Suppressor macrophage treated with lipopolysaccharide for 1 hour (primary cell): ENCODE measurements at places on chromosomes 11 and 22.

DNA sequence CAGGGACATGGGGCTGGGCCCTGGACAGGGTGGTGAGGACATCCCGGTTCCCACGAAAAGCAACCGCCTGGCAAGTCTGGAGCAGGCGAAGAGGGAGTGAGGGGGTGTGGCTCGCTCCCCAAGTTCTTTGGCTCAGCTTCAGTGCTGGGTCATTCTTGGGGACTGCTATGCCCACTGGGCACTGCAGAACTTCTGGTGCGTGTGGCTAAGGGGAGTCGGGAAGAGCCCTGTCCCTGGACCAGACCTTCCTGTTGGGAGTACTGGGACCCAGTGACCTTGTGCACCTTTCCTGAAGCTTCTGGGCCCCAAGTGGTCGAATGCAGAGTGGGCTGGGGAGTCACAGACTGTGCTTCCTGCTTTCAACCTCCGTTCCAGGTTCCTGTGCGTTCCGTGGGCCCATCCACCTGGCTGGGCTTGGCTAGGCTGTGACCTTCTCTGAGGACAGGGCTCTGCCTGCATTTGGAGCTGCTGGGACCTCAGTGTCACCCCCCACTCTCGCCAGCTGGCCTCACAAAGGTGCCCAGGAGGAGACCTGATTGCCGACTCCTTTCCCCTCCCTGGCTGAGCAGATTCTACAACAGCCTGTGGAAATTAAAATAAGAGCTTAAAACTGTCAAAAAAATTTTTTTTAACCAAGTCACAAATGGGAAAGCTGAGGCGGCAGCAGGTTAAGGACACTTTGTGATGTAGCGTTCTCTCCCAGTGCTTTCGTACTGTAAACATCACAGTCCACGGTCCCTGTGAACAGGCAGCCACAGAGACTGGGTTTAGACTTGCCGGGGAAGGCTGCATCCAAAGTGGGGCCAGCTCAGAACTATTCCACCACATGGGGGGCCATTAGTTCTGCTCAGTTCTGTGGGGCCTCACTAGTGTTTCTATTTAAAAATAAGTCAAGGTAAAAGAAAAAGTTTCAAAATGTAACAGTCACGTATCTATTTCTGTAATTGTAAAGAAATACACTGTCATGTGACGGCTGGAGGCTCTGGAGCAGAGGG, 63.8 kb upstream of the WNT7B start:
- no peak for DNase-seq

- DNase-seq: peak; percentile 53
Observed at GRCh38 chr11:35058669-35059434, 80.1 kb upstream of the CD44 start.

GRCh38 chr11:70381872-70382861, 16.2 kb upstream of the CTTN start:
- DNase-seq: no peak

DNA sequence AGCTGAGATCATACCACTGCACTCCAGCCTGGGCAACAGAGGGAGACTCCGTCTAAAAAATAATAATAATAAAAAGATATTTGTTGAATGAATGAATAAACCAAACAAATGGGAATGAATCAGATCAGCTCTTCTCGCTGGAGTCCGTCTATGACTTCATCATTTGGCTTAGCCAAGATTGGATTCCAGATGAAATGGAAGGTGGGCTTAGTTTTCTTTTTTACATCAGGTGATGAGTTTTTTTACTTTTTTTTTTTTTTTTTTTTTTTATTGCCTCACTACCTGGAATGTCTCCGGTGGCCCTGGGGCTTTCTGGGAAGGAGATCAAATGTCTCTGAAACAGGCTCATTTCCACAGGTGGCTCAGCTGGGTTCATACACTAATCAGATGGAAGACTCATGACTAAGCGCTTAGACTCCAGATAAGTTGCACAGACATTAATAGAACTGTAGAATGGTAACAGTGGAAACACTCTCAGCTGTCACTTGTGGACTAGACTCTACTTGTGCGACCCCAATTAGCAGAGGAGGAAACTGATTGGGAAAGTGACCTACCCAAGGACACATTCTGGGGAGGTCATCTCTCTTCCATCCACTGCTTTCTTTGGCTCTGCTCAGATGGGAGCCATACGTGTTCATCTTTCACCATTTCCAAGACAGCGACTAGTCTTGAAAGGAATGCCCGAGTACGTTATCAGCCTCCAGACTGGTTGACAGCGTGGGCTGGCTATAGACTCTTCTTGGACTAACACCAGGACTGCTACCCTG, 20.5 kb upstream of the RBFOX2 start:
- DNase-seq: no peak

GRCh38 chr11:96238563-96239135, 104.3 kb downstream of the MAML2 start:
- DNase-seq: no peak

GRCh38 chr22:20422271-20423007, 15.2 kb downstream of the SCARF2 start:
- DNase-seq: no peak
